ENCODE measurements at places on chromosomes 2 and 18.
A peak's percentile ranks its signal among the peaks of the same experiment; 100 is the strongest.

- DNase-seq = no peak
These were observed 27.7 kb upstream of the SMCHD1 start for GRCh38 chr18:2627821-2628276.

DNA sequence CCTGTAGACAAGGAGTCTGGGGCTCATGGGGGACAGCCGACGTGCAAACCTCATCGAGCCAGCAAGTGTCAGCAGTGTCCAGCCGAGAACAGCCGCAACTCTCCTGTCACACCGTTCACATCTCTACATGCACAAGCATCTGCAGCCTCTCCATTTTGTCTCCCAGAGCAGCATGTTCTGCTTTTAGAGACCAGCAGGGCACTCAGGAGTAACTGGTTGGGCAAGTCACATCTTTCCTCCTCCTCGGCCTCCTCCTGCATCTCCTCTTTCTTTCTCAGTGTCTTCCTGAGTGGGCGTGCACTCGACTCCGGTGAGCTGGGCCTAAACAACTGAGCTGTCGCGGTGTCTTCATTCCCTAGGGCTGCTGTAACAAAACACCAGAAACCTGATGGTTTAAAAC, 249.9 kb downstream of the SH3BP4 start:
- no peak for DNase-seq

GRCh38 chr18:65768120-65768778, 17.4 kb downstream of the CDH7 start:
- no peak for DNase-seq

- no peak for DNase-seq
These were observed 30.0 kb downstream of the SCTR start for GRCh38 chr2:119494163-119494790.

DNA sequence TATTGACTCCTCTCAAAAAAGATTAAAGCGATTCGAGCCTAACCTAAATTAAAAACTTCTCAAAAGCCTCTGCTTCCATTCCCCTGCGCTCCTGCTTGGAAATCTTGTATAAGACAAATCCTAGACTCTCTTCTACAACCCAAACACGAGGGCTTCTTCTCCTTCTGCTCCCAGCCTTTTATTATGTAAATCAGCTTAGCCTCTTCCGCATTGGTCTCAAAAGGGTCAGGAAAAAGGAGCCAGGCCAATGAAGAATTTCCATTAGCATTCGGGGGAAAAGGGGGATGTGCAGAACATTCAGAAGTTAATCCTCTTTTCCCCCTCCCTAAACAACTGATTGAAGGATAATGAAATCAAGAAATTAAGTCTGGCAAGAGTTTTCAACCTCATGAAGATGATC, 107.9 kb downstream of the FAM124B start:
- DNase-seq = no peak

- no peak for DNase-seq
These were observed 7.3 kb downstream of the CAPN10 start for GRCh38 chr2:240593703-240594451.

DNA sequence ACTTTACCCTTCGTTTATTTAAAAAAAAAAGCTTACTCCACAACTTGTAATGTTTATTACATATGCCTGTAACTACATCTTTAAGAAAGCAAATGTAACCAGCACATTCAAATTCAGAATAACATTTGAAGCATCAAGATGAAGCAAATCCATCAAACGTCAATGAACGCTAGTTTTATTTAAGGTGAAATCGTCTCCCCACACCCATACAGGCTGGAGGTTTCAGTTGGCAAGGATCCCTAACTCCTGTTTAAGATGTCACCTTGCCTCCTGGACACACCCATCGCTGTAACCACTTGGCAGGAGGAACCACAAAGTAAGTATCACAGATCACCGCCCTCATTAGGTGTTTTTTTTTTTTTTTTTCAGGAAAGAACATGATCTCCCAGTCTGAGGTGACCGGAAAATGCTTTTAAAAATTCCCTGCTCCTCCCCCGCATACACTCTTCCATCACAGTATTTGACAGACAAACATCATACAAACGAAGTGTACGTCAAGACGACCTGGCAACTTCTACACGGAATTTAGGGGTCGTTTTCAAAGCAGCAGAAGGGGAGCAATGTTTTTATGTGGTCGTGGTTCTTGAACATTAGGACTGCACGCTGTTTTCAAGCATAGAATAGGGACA, 19.7 kb upstream of the STPG4 start:
- no peak for DNase-seq

DNA sequence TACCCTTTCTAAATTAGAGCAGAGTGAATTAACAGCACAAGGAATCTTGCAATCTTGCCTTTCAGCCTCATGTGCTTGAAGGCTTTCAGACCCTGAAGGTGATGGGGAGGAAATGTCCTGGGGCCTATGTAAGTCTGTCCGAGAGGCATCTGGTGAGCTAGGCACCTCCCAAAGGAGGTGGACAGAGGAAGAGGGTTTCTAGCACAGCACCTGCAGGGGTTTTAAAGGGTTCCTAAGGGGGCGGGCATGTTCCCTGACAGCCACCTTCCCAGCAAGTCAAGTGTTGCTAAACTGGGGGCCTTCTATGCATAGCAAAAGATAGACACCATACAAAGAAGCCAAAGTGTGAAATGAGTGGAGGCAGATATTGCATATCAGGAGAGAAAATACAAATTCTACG, 88.5 kb downstream of the CDH2 start:
- DNase-seq = no peak

DNA sequence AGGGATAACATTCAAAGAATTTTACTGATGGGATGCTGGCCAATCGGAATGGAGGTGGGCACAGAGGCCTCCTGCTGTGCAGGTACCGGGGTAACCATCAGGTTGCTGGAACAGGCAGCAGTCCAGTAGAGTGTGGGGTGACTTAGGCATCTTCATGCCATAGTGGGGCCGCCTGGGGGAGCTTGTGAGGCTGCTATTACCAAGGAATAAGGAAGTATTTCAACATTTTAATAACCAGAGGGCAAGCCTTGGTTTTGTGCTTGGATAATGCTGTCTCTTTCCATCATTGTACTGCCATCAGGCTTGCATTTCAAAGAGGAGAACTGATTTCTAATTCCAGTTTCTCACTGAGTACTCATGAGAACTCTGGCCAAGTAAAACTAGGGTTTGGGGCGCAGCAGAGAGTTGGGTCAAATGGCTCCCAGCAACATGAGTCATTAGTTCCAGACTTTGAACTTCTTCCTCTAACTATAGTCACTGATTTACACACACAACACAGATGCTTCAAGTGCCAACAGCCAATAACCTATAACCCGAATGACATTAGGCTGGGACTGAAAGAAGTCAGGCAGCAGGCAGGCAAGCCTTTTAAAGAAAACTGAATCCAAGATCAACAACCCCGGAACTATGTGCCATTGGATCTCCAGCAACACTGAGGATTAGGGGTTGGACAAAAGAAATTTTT, 56.1 kb upstream of the FHL2 start:
- DNase-seq = peak; percentile 78

DNA sequence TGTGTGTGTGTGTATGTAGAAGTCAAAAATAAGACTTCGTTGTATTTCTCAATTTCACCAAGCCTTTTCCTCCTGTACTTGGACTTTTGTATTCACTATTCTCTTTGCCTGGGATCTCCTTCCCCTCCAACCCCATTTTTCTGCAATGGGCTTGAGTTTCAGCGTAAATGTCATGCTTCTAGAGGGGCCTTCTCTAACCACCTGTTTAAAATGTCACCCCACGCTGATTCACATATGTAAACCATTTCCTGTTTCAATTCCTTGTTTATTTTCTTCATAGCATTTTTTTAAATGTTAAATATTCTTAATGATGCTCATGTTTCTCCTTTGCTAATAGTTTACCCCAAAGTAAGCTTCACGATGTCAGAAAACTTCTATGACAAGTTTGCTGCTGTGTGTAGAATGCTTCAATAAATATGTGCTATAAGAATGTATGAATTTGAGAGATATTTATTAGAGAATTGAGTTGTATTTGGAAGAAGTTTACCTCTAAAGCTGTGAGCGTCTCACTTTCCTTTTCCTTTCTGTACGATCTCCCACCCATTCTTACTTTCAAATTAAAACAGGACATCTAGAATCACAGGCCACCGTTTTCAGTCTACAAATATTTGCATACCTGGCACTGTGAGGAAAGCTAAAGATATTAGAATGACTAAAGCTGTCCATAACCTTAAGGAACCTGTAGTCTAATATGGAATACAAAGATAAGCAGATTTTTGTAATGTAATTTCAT, 762.4 kb downstream of the LRRTM4 start:
- no peak for DNase-seq

GRCh38 chr2:201642086-201642578, 1.2 kb downstream of the TMEM237 start:
- DNase-seq = no peak

DNA sequence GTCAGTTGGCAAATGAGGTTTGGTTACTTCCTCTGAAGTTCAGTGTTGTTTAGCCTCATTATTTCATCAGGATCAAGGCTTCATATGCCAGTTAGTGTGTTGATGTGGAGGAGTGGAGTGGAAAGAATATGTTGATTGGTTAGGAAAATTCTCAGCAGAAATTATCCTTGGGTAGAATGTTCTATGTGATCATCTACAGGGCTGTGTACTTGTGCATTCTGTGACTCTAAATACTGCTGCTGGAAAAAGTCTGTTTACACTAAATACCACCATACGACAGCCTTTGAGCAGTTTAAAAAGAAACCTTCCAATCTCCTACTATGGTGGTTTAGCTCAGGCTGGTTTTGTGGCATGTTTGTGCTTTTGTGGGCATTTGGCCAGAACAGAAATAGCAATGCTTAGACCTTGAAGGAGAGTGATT, 25.8 kb downstream of the CAB39 start:
- no peak for DNase-seq

DNA sequence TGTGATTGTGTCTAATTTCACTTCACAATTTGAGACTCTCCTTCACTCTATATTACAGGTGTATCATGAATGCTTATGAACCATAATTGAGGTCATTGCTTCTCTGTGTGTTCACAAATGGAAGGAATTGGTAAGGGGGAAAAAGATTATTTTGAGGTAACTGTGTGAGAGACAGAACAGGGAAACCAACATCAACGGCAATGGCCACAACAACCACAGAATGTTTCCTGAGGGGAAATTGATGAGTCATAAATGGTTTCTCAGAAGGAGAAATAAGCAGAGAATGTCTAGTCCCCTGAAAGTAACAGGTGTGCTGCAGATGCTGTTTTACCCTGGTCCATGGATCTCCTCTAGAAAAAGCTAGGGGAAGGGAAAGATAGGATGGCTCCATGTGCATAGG, 361.2 kb upstream of the GALNT5 start:
- no peak for DNase-seq

DNA sequence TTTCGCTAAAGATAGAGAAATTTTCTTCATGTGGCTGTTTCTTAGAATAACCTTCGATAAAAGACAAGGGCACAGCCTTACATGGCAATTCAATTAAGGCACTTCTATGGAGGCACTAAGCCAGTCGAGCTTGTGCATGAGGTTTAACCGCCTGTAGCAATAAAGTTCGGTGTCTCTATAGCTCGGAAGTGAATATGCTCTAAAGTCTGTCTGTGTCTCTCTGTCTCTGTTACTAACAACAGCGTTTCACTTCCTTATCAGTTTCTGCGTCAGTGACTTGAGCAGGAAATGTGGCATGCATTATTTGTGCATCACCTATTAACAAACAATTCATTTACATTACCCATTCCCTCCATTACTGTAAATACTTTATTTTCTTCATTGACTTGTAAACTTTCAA, 365.1 kb upstream of the NETO1 start:
- DNase-seq = no peak

- no peak for DNase-seq
These were observed 143.5 kb upstream of the RBBP8 start for GRCh38 chr18:22789600-22789999.

GRCh38 chr2:8346208-8346607, 335.6 kb upstream of the ID2 start:
- DNase-seq = no peak

DNA sequence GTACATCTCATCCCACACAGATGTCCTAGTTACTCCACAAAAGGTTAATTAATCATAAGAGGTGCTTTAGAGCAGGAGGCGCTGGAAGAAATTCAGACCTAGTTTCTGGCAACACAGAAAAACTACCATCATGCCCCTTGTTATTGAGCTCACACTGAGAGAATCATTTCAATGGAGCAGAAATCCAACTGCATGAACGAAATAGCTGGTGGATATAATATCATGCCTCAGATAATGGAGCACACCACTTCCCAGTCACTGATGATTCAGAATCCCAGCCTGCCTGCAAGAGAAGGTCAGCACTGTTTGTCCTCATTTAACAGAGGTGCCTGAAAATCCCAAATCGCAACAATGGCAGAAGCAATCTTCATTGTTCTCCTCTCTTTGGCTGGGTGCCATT, 125.8 kb upstream of the CREB1 start:
- DNase-seq = no peak

GRCh38 chr2:70479816-70480215, 73.8 kb downstream of the TGFA start:
- DNase-seq = no peak

DNA sequence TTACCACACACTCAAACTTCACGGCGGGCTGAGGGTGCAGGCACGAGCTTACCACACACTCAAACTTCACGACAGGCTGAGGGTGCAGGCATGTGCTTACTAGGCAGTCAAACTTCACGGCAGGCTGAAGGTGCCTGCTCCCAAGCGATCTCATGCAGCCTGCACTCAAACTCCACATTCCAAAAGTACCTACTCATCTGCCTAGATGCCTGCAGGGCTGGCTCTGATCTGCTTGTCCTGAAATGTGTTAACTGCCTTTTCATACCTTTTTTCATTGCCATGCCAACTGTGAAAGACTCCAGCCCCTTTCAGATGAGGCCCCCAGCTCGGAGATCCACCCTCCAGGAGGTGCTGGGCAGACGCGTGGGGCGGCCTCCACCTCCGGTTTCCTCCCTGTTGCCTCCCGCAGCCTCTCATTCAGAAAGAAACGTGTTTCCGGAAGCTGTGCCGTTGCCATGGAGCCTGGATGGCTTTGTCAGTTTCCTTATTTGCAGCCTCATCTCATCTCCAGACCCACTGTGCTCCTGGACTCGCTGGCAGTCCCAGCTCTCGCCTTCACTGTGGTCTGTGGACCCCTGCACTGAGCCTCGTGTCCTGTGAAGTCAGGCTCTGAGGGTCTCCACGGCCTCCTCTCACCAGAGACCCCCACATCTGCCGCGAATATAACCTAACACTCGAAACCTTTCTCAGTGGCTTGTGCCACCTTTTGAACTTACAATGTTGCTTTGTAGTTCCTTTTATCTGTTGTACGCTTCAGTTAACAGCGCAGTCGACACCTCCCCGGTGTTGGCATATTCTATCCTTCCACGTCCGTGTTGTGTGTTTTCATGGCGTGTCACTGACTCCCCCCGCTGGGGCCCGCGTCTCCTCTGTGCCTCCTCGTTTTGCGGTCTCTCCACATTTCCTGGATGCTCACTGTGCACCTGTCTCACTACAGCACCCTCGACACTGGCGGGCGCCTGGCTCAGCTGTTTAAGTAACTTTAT, 106.1 kb upstream of the ALKAL2 start:
- no peak for DNase-seq

GRCh38 chr18:79384151-79384807, 11.5 kb upstream of the NFATC1 start:
- no peak for DNase-seq

Measured in brain pericyte (primary cell).